ENCODE measurements at places on chromosomes 2 and 18. TPM values are rescaled to one million over a fixed set of nuclear protein-coding genes. Genes with fewer than 3 reads are reported as not detected.

GRCh38 chr18:47264308-47264700 is 12.8 kb upstream of the SKOR2 start:
- peaks cover 15% of the 10 kb centered on the region for H3K4me1 ChIP-seq
- no peak overlapping the region for H3K27ac ChIP-seq
- no peak for DNase-seq
- H3K4me3 ChIP-seq = peak overlapping the region; percentile 81

DNA sequence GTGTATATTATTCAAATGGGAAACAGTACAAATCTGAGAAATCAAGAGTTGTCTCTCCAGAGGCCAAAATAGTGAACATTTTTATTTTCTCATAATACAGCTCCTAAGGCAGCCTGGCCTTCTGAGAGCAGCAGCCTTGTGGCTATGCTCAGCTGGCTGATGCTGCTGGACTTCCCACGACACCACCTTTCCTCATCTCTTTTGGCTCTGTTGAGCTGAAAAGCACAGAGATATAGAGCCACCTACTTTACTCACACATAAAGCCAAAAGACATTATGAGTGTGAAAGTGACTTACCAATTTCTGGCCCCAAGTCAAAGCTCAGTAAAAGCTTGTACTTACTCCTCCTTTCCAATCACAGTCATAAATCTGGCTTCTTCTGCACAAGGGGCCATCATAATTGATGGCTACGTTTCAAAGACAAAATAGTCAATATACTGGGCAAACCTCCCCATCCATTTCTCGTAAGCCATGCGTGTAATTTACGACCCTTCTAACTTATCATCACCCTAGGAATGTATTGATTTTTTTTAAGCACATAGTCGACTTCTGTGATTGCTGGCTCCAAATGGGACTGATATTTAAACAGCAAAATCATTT is 18.6 kb upstream of the REG3A start:
- H3K4me3 ChIP-seq = no peak overlapping the region
- no peaks in the 10 kb centered on the region for H3K4me1 ChIP-seq
- no peak for DNase-seq
- no peaks in the 10 kb centered on the region for H3K27me3 ChIP-seq
- no peak overlapping the region for H3K27ac ChIP-seq

TCF23 gene
- 0.02 TPM for polyA plus RNA-seq

TOGARAM2 gene
- polyA plus RNA-seq = 0.42 TPM

POMC gene
- 4.7 TPM for polyA plus RNA-seq

DNA sequence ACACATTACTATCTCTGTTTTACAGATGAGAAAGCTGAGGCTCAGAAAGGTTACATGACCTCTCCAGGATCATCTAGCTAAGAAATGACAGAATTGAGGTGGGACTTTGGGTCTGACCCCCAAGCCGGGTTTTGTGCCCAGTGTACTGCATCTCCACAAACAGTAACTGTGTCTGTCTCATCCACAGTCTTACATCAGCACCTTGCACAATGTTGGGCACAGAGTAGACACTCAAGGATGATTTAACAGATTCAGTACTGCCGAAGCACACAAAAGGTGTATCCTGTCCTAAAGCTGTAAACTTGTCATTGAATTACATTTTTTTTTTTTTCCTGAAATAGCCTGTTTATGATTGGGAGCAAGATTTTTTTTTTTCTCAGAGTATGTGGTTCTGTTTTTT is 84.8 kb downstream of the ADCYAP1 start:
- no peak overlapping the region for H3K4me3 ChIP-seq
- no peaks in the 10 kb centered on the region for H3K36me3 ChIP-seq
- no peak overlapping the region for H3K27ac ChIP-seq
- no peak for DNase-seq

GRCh38 chr2:37653093-37653492 is 18.3 kb downstream of the CDC42EP3 start:
- H3K36me3 ChIP-seq = no peaks in the 10 kb centered on the region
- no peak for DNase-seq
- H3K27ac ChIP-seq = no peak overlapping the region
- peaks cover 12% of the 10 kb centered on the region for H3K4me1 ChIP-seq
- no peak overlapping the region for H3K4me3 ChIP-seq
- no peaks in the 10 kb centered on the region for H3K27me3 ChIP-seq

GRCh38 chr2:131056204-131056931 is 36.9 kb downstream of the FAM168B start:
- H3K27ac ChIP-seq = no peak overlapping the region
- H3K4me3 ChIP-seq = no peak overlapping the region
- no peaks in the 10 kb centered on the region for H3K27me3 ChIP-seq
- H3K36me3 ChIP-seq = peaks cover 71% of the 10 kb centered on the region
- DNase-seq = no peak

ABCG5 gene
- polyA plus RNA-seq = not detected

DNA sequence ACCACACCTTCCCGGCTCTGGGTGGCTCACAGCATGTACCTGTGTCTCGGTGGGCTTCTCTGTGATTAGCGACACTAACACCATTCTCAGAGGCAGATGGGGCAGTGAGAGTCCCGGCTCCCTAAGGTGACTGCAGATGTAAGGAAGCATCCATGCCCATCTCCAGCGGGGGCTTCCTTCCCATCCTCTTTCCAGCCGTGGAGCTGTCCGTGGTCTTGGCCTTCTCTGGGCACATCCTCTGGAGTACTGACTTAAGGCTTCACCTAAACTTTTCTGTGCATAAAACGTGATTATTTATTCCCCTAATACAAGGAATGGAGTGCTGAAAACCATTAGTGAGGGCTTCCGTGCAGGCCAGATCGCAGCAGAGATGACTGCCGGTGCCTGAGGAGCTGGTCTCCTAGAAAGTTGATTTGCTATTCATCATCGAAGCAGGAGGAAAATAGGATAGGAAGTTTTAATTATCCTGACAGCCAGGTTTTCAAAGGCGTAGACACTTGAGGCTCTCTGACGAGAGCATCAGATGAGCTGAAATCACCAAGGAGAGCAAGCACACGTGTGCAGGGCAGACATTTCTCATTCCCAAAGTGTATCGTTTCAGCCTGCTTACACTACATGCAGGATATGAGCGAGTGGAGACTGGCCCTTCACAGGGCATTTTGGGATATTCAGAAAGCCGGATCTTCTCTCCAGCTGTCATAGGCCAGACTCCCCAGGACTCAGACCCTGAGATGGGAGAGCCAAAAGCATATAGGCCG is 186.1 kb upstream of the SALL3 start:
- no peak for DNase-seq
- no peak overlapping the region for H3K4me3 ChIP-seq

DNA sequence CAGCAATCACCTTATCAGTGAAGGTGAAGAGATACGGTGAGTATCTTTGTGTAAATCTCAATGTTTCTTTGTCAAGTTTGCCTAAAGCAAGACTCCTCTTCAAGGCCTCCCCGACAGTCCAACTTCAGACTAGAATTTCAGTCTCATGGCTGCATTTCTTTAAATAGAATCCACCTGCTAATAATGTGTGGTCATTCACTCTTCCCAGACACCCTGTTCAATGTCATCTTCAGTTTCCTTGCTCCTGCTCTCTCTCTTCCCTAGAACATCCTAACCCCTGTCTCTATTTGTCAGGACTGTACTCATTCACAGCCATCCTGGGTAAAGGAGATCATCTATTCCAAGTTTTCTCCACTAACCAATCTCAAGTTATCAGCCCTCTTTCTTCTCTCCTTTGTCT is 267.3 kb downstream of the EN1 start:
- no peak overlapping the region for H3K27ac ChIP-seq
- no peaks in the 10 kb centered on the region for H3K36me3 ChIP-seq
- no peak for DNase-seq
- 0 out of 2 replicates have a peak, but pooled peaks cover 3% of the 10 kb centered on the region for H3K4me1 ChIP-seq
- H3K4me3 ChIP-seq = no peak overlapping the region

MATN3 gene
- 3.0 TPM for polyA plus RNA-seq

GRCh38 chr2:171185941-171186340 is 25.2 kb upstream of the TLK1 start:
- no peaks in the 10 kb centered on the region for H3K27me3 ChIP-seq
- H3K36me3 ChIP-seq = no peaks in the 10 kb centered on the region
- no peak overlapping the region for H3K27ac ChIP-seq
- H3K4me1 ChIP-seq = no peaks in the 10 kb centered on the region

- H3K27me3 ChIP-seq = 0 out of 2 replicates have a peak, but pooled peaks cover 1% of the 10 kb centered on the region
- H3K36me3 ChIP-seq = no peaks in the 10 kb centered on the region
Measured at GRCh38 chr2:240149943-240150784, 9.7 kb upstream of the OTOS start.
